ENCODE measurements at places on chromosomes 12 and 14. TPM values are rescaled to one million over a fixed set of nuclear protein-coding genes. Genes with fewer than 3 reads are reported as not detected.

GRCh38 chr12:121781998-121782979 is 11.2 kb downstream of the RHOF start:
- no peak overlapping the region for H3K4me3 ChIP-seq
- H3K4me1 ChIP-seq = no peaks in the 10 kb centered on the region
- H3K27me3 ChIP-seq = no peaks in the 10 kb centered on the region
- no peaks in the 10 kb centered on the region for H3K36me3 ChIP-seq
- no peak for DNase-seq

The STK38L gene
- total RNA-seq = 37.9 TPM

DNA sequence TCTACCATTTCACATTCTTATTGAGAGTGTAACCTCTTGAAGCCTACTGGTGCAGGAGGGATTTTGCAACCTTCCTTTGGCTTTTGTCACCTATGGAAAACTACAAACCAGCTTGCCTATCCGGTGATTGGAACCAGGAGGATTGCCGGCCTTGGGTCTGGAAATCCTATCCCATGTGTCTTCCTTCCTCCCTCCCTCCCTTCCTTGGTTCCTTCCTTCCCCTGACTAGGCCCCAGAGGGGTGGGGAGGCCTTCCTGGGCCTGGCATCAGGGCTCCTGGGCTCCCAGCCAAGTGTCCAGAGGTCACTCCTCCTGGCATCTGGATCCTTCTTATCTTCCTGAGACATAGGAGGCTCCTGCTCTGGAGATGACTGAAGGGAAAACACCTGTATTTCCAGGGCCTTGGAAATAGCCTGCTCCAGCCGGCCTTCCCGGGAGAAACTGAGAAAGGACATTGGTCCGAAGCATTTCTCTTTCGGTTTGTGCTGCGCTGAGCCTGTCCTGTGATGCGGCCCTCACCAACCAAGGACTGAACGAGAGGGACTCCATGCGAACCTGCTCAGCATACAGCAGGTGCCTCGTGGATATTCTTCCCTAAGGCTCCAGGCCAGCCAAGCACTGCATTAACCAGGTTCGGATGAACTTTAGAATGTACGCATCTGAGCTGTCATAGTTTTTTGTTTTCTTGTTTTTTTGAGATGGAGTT is 43.4 kb downstream of the PSMA6 start:
- no peak for DNase-seq
- no peaks in the 10 kb centered on the region for H3K27me3 ChIP-seq
- H3K27ac ChIP-seq = peak overlapping the region; percentile 87

The NKX2-8 gene
- not detected for total RNA-seq

DNA sequence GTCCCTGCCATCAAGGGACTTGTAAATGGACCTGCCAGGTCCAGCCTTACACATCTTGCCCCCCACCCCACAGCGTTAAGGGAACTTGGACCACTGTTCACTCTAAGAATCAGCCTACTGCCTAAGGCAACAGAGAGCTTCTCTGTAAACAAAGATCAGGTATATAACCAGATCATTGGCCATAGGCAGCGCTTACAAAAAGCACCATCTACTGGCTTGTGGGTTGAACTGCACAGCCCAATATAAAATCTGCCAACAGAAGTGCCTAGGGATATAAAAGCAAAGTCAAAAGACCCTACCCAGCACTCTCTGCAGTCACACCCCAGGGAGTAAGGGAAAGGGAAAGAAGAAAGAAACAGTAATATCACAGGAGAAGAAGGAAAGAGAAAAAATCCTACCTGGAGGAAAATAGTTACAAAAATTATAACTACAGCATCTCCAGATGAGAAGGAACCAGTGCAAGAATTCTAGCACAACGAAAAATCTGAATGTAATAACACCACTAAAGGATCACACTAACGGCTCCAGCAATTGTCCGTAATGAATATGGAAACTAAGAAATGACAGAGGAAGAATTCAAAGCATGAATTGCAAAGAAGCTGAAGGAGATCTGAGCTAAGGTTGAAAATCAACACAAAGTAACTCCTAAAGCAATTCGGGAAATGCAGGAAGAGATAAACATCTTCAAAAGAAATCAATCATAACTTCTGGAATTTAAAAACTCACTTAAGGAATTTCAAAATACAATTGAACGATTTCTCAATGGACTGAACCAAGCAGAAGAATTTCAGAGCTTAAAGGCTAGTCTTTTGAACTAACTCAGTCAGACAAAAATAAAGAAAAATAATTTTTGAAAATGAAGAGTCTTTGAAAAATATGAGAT is 95.2 kb upstream of the PCED1B start:
- H3K4me3 ChIP-seq = no peak overlapping the region
- H3K27me3 ChIP-seq = no peaks in the 10 kb centered on the region
- H3K4me1 ChIP-seq = no peaks in the 10 kb centered on the region
- DNase-seq = no peak
- H3K27ac ChIP-seq = no peak overlapping the region
- no peaks in the 10 kb centered on the region for H3K36me3 ChIP-seq

All from breast epithelium (tissue), 4 donors.